Urothelium cell line (cell line): ENCODE measurements at places on chromosomes 2 and 18.

GRCh38 chr2:84160453-84160852, 298.6 kb downstream of the SUCLG1 start:
- DNase-seq, result no peak

GRCh38 chr2:215002500-215002899, 135.9 kb downstream of the ABCA12 start:
- DNase-seq, result peak; percentile 46

DNA sequence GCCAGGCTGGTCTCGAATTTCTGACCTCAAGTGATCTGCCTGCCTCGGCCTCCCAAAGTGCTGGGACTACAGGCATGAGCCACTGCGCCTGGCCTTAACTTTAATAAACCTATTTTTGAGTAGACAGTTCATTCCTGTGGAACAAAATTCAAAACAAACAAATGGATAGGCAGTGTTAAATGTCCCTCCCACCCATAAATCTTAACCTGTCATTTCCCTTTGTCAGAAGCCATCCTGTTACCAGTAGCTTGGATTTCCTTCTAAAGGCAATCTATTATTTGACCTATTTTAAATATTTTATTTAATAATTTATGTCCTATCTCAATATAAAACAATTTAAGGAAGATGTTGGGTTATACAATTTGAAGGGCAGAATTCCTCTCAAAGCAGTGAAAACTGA, 6.6 kb upstream of the C2orf72 start:
- no peak for DNase-seq

DNA sequence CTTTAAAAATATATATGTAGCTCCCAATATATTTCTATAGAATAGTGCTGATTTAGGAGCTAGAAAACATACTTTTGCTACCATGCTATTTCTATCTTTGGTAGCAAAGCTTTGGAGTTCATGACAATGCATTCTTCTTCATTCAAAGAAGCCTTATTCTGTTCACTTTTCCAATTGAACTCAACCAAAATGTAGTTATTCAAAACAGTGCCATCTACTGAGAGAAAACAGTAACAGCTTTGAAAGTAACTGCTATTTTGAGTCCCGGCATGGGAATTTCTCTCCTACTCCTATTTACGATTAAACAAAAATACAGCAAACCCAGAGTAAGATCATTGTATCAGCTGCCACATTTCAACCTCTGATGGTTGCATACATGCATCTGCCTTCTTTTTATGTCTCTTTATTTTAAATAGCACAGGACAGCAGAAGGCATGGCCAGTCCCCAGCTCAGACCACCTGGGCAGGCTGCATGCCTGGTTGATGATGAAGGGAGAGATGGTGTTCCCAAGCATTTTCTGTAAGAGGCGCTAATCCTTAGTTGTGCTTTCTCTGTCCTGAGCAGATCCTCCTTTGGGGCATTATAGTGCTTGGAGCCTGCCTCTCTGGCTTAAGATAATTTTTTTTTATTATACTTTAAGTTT, 69.7 kb upstream of the SULT1C3 start:
- DNase-seq, result peak; percentile 32

- DNase-seq, result no peak
These were observed 53.9 kb downstream of the TCF7L1 start for GRCh38 chr2:85187069-85187468.

GRCh38 chr2:23042216-23042906, 342.6 kb upstream of the KLHL29 start:
- no peak for DNase-seq

DNA sequence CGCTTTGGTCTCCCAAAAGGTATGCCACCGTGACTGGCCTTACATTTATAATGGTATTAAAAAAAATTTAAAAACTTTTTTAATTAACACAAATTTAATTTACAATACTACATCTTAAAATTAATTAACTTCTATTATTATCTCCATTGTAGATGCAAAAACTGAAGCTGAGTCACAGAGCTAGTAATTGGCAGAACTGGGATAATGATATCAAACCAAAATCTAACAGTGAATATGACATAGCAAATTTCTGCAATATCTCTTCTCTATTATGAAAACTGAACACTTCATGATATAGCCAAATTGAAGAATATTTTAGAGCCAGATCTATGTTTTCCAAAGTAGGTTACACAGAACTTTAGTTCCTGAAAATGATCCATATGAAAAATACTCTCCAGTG, 66.4 kb upstream of the CHAC2 start:
- DNase-seq, result no peak

DNA sequence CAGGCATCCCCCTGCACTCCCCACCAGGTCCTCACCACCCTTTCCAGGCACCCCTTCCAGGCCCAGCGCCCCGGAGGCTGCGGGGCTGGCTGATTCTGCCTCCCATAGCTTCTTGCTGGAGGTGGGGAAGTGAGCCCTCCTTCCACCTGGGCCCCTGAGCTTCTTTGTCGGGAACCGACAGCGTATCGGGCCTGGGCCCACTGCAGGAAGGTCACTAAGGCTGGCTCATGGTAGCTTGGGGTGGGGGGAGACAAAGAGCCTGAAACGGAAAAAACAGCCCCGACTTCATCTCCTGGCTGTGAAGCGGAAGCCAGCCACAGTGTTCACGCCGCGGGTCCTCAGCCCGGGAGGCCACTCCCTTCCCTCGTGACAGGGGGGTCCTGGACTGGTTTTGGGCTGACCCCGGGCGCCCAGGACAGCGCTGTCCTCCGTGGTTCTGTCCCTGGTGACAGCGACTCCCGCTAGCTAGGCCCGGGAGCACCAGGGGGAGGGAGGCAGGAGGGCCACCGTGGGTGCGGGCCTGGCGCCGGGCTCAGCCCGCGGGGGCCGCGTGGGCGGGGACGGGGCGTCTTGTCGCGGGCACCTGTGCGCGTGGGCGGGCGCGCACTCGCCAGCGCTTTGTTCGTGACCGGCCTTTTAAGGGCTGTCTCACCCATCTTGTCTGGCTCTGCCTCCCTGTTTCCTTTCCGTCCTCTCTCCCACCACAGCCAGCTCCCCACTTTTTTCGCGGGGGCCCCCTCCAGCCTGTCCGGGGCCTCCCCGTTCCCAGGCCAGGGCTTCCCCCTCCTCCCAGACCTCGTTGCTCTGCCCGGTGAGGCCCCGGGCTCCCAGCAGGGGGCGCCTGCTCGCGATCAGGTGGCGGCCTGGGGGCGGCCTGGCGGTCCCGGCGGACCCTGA, 64.9 kb downstream of the DNMT3A start:
- no peak for DNase-seq

- no peak for DNase-seq
These were observed 267.4 kb downstream of the NEDD4L start for GRCh38 chr18:58311390-58311789.

- no peak for DNase-seq
These were observed 165.9 kb upstream of the PGAP1 start for GRCh38 chr2:197092431-197092830.

DNA sequence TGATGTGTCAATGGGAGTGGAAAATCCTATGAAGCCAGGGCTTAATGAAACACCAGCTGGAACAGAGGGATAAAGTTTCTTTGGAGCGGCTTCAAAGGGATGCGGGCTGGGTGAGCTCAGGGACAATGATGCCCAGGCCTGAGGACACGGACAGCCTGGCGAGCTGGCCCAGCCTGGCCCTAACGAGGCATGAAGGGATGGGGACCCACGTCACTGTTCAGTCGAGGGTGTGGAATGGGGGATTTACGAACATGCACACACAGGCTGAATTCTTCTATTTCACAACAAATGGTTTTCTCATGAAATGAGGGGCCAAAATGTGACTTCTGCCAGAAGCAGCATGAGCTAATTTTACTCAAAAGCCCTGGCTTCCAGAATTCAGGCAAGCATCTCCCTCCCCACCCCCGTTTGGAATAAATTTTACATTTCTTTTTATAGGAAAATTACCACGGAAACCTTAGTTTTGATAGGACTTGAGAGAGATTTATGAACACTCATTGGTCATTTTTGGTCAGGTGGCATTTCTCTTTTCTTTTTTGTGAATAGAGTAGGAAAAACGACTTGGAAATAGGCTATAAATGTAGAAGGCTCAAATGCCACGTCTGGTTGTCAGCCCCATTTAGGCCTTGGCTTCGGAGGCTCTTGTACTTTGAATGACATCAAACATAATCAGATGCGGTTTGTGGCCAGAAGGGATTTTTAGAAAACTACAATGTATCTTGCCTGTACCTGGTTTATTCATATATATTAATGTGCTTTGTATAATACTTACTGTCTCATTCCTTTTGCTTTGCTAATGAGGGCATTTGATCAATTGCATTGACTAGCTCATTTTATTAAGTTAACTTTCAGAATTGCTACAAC, 893.8 kb upstream of the CELF4 start:
- DNase-seq, result no peak

GRCh38 chr2:88738271-88738670, 46.8 kb downstream of the RPIA start:
- DNase-seq, result no peak

GRCh38 chr2:3270095-3270478, 107.5 kb downstream of the EIPR1 start:
- DNase-seq, result no peak

GRCh38 chr18:59002974-59003594, 136.6 kb upstream of the SEC11C start:
- DNase-seq, result no peak
